ENCODE measurements at places on chromosomes 2 and 18.
A peak's percentile ranks its signal among the peaks of the same experiment; 100 is the strongest.

DNA sequence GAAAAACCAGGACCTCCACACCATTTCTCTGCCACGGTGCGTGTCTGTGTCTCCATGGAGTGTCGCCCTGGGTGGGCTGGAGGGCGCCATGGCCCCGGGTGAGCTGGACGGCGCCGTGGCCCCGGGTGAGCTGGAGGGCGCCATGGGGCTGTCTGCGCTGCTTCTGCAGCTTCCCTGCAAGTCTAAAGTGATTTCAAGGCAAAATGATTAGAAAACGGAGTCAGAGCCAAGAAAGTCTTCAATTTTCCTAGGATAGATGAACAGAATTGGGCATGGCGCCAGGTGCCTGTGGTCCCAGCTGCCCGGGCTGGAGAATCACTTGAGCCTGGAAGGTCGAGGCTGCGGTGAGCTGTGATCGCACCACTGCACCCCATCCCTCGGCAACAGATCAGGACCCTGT, 27.7 kb upstream of the NFATC1 start:
- no peak for DNase-seq

GRCh38 chr2:216888887-216889622, 29.2 kb upstream of the TNP1 start:
- DNase-seq = no peak

DNA sequence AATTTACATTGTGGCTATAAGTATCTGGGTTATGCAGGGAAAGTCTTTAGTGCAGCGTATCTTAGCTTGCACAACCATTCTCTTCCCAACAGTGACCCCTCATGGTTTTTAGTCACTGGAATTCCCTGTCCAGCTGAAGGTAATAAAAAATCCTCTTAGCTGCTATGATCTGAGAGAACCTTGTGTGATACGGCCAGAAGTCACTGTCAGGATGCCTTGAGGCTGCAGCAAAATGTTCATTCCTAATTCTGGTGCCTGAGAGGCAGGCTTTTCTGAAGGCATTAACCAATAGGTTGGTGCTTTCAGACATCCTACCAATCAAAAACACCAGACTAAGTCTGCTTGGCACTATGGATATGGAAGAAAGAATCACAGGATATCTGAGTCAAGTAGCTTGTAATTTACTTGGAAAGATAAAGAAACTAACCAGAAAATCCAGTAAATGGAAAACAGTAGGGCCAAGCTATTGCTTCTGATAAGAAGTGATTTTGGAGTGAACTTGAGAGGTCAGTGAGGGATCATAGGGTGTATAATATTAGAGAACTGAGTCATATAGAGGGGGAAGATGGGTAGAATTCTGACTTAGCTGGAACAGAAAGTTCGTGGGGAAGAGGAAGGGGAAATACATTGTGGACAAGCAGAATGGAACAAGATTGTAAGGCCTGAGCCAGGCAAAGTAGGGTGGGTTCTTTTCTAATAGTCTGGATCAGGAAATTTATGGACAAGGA, 89.0 kb upstream of the SLC14A2 start:
- no peak for DNase-seq

GRCh38 chr2:173986805-173987204, 21.6 kb upstream of the SP3 start:
- DNase-seq = no peak

DNA sequence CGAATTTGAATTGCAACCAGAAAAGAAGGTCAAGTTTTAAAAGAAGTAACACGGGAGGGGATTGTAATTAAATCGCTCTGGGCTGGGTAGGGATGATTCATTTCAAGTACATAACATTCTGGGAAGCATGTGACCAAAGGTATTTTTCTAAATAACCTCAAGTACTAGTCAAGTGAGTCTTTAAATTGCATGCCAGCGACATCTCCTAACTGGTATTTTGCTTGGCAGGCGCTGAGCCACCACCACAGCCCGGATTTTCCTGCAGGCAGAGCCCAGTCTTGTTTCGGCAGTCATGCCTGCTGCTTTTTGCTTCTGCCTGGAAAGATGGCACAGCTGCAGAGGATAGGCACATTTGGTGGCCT, 33.7 kb upstream of the NPAS2 start:
- DNase-seq = no peak

- DNase-seq = no peak
Measured at GRCh38 chr2:240394549-240394948, 40.9 kb upstream of the GPC1 start.

DNA sequence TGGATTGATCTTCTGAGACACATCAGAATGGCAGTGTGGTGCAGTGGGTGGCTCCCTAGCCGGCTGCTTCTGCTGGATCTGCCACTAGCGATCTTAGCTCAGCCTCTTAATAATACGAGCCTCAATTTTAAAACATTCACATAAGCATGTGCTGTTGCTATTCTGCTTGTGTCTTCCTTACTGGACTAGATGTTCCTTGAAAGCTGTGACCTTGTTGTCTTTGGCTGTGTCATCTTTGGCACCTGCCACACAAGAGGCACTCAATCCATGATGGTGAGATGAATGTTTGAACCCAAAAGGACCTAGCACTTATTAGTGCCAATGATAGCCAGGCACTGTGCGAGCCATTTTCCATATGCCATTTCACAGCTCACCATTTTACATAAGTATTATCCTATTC, 393.0 kb downstream of the ALK start:
- DNase-seq = no peak

- no peak for DNase-seq
Measured at GRCh38 chr2:98883780-98884211, 52.2 kb downstream of the CRACDL start.

GRCh38 chr2:235996419-235996818, 171.8 kb downstream of the GBX2 start:
- DNase-seq = peak; percentile 1

DNA sequence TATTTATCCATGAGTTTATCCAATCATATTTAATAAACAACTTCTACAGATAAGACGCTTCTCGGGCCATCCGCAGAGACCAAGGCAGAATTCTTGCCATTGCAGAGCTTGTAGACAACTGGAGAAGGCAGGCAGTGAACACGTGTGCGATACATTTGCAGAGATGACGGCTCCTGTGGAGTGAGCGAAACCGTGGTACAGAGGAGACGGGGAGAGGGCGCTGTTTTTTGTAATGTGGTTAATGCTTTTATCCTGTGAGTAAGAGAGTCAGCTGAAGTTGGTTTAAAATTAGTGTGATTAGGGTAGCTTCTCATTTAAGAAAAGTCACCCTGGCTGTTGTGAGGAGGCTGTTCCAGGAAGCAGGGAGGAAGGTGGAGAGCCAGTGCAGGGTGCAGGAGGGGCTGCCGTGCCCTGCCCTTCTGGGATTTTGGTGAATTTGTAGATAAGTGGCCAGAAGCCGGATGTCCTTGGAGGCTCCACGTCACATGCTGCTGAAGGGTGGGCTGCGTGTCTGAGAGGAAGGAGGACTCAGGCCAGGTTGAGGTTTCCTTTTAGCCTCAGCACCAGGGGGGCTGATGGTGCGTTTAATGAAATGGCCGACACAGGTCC, 151.4 kb downstream of the SNTG2 start:
- DNase-seq = no peak

- DNase-seq = no peak
Measured at GRCh38 chr2:150063432-150063889, 424.0 kb downstream of the RND3 start.

DNA sequence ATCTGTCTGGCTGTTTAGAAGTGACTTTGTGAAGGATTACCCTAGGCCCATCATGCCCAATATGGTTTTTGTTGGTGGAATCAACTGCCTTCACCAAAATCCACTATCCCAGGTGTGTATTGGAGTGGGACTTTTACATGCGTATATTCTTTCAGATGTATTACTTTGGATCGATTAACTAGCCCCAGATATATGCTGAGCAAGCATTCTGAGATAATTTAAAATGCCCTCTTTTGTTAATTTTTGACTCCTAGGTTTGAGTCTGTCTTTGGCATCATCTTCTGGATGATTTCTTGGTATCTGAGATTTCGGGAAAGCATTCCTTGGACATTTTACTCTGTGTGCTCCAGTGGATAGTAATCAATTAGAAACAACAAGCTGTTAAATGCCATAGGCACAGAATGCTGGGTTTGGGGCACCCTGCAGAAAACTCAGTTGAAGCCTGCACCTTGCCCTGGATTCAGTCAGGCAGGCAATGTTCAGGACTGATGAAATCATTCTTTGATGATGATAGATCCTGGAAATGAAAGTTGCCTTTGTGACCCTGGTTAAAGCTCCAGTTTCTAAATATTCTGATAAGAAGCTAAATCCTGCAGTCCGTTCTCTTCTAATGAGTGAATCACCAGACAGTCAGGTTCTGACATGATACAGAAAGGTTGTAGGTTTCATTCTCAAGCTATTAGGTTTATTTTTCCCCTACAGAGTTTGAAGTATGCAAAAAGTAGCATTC, 1.1 kb downstream of the UGT1A1 start:
- no peak for DNase-seq

GRCh38 chr2:140851258-140851981, 1279.4 kb downstream of the LRP1B start:
- no peak for DNase-seq

DNA sequence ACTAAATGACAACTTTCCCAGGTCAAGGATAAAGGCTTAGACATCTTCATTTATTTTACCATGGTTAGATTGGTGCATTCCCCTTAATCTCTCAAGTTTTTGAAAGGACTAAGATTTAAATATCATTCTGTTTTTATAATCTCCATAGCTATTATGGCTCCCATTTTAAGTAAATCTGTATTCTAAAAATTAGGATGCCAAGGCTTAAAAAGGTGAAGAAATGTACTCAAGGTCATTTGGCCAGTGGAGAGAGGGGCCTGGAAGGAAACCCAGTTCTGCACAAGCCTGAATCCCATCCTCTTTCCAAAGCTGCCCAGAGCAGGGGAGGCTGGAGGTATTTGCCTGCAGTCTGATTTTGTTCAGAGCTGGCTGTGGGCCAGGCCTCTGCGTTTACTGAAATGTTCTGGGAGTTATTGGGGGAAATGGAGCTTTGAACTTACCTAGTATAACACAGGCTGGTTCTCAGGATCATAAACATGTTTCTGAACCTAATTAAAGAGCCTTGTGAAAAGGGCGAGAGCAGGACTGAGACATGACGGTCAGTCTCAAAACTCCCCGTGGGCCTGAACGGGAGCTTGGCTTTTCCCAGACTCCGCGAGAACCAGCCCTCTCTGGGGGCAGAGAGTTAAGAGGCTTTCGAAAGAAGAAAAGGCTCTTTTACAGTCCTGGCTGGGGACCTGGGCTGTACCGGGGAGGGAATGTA, 85.6 kb downstream of the DDX1 start:
- no peak for DNase-seq

DNA sequence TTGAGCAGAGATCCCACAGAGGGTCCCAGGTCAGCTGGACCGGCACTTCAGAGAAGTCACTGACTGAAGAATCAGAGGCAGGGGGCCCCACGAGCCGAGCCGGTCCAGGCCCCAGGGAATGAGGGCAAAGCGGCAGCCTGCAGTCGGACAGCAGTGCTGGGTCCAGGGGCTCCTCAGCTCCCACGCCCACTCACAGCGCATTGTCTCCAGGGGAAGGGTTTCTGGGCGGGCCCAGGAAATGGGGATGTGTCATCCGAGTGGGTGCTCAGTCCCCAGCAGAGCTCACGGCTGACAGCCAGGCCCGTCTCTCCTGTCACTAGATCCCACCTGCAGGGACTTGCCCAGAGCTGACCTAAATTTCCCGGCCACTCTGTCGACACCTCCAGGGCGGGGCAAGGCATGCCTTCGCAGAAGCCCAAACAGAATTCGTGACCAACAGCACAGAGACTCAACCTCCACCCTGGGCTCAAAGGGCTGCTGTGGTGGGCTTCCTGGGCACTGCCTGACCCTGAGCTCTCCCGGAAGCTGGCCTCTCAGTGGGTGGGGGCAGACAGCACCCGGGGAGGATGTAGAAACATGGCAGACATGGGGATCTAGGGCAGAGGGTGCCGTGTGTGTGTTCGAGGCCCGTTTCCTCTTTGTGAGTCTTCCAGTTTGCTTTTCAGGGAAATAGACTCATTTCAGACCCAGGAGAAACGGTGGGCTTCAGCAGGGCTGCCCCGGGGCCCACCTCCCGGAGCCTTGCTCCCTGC, 42.1 kb upstream of the TAF1B start:
- no peak for DNase-seq

DNA sequence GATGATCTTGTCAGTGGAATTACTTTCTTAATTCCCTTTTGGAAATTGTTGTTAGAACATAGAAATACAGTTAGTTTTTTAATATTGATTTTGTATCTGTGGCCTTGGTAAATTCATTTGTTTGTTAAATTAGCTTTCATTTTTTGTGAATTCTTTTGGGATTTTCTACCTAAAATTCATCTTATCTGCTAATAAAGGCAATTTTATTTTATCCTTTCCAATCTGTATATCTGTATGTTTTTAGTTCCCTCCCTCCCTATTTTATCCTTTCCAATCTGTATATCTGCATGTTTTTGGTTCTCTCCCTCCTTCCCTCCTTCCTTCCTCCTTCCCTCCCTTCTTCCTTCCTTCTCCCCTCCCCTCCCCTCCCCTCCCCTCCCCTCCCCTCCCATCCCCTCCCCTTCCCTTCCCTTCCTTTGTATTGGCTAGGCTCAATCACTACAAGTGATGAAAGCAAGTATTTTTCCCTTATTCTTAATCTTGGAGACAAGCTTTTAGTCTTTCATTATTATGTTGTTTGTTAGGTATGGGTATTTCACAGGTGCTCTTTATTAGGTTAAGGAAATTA, 244.4 kb downstream of the ALK start:
- no peak for DNase-seq

DNA sequence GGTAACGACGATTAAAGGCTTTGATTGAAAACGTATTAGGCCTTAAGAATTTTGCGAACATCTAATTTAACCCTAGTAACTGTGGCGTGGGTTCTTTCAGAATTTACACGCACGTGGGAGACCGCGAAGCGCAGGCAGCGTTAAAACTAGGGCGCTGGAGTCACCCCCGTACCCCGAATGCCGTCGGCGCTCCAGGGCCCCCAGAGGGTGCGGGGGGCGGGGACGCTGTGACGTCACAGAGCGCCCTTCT, 673 bp upstream of the SMCHD1 start:
- DNase-seq = no peak

DNA sequence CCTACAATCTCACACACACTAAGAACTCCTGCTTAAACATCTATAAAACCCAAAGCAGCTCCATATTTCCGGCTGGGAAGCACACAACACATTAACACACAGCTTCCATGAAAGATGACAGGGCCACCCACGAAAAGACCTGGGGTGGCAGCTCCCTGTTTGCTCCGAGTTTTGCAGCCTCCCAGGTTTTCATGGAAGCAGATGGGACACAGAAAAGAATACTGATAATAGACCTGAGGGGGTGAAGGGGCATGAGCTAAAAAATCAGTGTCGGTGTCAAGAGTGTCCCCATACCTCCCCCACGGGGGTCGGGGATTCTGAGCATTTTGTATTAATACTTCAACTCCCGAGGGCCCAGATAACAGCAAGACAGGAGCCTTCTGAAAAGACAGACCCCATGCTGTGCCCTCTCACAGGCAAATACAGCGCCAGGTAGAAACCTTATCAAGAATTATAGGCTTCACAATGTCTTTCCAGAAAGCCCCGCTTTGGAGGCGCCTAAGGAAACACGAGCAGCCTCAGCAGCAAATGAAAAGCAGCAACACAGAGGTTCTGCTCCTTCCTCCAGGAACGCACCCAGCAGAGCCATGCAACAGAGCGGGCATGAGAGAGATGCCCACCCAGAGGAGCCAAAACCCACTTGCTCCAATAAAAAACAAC, 50.5 kb downstream of the ZNF516 start:
- DNase-seq = no peak
